NCI-H1694 treated with DMSO at 0.1 percent for 48 hours (cell line): ENCODE measurements at places on chromosomes 12 and 14.
A peak's percentile ranks its signal among the peaks of the same experiment; 100 is the strongest.

- DNase-seq, result no peak
These were observed 308.7 kb downstream of the EMP1 start for GRCh38 chr12:13505224-13505623.

- DNase-seq, result no peak
These were observed 53.4 kb downstream of the ZFC3H1 start for GRCh38 chr12:71610031-71610795.

DNA sequence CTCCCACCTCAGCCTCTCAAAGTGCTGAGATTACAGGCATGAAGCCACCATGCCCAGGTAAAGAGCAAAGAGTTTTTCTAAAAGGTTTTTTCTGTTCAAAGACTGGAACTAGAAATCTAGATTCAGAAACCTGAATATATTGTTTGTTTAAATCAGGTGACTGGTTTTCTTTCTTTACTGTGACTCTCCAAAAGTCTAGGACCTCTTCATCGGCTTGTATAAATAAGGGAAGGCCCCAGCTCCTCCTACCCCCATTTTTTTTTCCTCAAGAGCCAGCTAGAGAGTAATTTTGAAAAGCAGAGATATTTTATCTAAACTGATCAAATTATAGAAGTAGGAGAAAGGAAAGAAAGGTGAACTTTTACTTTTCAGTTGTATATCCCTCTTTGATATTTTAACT lies 48.0 kb downstream of the TMEM116 start:
- no peak for DNase-seq

DNA sequence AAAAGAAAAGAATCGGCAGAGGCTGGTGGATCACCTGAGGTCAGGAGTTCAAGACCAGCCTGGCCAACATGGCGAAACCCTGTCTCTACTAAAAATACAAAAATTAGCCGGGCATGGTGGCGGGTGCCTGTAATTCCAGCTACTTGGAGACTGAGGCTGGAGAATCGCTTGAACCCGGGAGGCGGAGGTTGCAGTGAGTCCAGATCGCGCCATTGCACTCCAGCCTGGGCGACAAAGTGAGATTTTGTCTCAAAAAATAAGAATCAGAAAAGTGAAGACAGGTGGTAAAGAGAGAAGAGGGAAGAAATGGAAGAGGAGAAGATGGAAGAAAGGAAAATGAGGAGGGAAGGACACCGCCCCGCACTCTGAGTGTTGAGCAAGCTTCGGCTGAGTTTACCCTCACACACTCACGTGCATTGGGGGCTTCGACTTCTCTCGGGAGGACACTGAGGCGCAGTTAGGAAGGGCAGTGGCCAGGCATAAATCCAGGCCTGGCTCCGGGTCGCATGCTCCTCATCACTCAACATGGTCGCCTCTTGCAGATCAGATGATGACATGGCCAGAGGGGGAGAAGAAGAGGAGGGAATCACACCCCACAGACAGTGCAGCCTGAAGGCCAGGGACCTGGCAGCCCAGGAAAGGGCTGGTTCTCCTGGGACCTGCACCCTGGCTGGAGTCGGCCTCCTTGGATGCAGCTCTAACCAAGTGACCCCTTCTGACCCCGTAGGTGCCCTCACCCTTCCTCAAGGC lies 61.1 kb downstream of the PRMT8 start:
- DNase-seq, result no peak

DNA sequence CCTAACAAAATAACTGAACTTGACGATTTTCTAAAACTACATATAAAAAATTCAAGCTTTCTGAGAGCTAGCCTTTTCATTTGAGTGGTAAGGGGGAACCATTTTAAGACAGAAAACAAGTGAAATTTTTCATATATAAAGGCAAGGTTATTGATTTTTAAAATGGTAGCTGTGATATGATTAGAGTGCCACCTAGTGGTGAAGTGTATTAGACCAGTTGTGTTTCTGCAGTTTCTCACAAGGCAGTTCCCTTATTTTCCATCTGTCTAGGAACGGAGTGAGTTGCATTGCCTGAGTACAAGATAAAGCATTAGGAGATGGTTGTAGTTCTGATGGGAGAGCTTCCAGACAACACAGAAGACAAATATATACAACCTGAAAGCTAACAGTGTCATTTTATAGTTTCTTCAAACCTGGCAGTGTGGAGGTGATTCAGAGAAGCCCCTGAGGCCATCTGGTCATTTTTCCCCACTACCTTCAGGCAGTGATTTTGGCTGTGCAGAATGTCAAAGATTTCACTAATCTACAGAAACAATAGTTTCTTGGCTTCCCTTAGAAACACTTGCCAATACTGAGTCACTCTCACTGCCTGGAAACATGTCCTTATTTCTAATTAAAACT lies 180.8 kb downstream of the C12orf50 start:
- DNase-seq, result peak; percentile 75

DNA sequence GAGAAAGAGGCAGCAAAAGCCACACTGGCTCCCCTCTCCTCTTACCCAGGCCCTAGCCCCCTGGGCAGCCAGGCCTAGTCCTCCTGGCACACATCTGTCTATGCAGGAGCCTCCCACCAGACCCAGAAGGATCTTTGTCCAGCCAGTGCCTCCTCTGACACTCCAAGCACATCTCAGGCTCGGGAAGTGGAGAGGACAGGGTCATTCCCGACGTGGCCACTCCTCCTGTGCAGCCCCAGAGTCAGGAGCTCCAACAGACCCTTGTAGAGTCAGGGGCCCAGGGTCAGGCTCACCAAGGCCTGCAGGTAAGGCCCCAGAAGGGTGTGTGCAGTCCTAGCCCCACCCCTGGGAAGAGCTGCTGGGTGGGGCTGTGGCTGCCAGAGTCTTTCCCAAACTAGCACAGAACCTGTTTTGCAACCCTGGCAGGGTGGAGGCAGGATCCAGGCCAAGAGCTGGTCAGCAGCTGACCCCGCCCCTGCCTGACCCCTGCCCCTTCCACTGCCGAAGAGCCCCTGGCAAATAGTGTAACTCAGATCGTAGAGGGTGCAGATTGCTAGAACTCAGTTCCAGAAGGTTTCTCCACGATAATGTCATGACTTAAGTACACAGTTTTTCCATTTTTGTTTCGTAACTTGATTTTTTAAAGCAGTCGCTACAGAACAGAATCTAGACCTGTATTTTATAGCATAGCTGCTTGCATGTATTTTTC lies 26.6 kb upstream of the PNMA1 start:
- no peak for DNase-seq

- no peak for DNase-seq
These were observed 717 bp downstream of the PPHLN1 start for GRCh38 chr12:42326541-42327226.

DNA sequence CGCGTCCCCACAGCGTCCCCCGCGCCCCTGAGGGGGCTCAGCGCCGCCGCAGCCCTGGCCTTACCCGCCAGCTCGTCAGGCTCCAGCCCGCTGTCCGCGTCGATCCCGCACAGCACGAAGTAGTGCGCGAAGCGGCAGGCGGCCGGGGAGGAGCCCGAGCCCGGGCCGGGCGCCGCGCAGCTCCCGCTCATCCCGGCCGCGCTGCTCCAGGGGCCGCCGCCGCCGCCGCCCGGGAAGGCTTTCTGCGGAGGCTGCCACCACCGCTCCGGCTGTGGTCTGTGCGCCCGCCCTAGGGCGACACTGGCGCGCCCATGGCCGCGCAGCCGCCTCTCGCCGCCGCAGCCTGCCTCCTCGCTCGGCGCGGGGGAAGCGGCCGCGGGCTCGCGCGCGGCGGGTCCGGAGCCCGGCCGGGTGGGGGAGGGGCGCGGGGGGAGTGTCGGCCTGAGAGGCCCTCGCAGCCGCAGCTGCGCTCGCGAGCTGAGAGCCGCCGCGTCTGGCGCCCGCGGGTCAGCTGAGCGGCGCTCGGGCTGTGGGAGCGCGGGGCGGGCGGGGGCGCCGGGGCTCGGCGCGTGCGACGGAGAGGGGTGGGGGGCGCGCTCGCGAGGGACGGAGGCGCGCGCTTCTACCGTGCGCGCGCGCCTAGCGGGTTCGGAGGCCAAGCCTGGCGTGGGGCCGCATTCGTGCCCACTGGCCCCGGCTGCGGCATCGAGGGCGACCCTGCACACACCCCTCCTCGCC lies at the start of gene DENND5B:
TSS of gene DENND5B (minus strand) at position 495 of the 738 bp plus-strand sequence. CDS start at position 191, 304 bp downstream.
- DNase-seq, result no peak

GRCh38 chr14:102490456-102490855 lies 19.1 kb downstream of the ANKRD9 start:
- DNase-seq, result no peak

DNA sequence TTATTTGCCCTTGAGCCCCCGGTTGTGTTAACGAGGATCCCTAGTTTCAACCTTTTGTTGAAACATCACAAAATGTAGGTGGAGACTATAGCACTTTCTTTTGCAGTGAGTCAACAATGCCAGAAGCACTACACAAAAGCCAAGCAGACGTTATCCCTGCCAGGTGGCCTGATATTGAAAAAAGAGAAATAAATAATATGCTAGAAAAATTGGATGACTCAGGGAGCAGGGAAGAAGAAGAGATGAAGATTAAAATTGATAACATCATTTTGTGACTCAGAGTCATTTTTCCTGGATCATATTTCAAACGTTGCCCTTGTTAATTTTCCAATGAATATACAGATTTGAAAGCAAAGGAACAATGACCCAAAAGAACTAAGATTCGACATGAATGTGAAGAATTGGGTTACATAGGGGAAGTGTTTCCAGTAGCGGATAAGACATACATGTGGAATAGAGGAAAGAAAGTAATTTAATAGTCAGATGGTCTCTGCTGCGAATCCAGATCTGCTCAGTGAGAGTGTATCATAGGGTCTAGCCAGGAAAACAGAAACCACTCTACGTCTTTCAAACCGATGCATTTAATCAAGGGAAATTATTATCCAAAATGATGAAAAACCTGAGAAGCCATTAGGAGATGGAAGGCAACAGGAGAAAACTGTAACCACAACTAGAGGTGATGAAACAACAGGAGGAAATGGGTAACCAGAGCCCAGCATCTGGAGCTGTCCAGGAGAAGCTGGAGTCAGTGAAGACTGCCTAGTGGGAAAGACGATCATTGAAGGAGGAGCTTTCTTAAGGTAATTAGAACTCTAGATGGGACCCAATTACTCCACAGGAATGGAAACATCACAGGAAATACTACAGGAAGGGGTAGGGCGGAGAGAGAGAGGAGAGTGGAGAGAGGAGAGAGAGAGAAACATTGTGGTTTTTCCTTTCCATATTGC lies 57.9 kb downstream of the RERG start:
- DNase-seq, result no peak

GRCh38 chr12:24229031-24229700 lies 279.7 kb upstream of the SOX5 start:
- DNase-seq, result no peak

DNA sequence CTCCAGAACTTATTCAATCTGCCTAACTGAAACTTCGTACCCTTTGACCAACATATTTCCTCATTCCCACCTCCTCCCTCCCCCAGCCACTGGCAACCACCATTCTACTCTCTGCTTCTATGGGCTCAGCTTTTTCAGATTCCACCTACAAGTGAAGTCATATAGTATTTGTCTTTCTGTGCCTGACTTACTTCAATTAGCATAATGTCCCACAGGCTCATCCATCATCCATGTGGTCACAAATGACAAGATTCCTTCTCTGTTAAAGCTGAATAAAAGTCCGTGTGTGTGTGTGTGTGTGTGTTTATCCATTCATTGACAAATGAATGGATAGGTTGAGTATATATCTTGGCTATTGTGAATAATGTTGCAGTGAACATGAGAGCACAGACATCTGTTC lies 1.3 kb upstream of the C14orf39 start:
- DNase-seq, result no peak

DNA sequence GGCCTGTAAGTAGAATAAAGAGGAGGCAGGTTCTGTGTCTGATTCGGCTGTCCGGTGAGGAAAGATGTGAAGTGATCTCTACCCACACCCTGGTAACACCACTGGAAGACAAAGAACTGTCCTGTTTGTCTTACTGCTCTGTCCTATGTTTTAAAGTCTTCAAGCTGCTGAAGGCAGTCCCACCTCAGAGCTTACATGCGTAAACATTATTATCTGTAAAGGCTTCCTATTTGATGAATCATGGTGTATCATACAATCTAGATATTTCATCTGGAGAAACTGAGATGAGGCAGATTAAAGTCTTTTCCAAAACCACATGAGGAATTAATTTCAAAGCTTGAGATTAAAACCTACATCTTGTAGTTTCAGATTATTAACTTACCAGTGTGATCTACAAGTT lies 427.6 kb downstream of the ZFP36L1 start:
- DNase-seq, result no peak

DNA sequence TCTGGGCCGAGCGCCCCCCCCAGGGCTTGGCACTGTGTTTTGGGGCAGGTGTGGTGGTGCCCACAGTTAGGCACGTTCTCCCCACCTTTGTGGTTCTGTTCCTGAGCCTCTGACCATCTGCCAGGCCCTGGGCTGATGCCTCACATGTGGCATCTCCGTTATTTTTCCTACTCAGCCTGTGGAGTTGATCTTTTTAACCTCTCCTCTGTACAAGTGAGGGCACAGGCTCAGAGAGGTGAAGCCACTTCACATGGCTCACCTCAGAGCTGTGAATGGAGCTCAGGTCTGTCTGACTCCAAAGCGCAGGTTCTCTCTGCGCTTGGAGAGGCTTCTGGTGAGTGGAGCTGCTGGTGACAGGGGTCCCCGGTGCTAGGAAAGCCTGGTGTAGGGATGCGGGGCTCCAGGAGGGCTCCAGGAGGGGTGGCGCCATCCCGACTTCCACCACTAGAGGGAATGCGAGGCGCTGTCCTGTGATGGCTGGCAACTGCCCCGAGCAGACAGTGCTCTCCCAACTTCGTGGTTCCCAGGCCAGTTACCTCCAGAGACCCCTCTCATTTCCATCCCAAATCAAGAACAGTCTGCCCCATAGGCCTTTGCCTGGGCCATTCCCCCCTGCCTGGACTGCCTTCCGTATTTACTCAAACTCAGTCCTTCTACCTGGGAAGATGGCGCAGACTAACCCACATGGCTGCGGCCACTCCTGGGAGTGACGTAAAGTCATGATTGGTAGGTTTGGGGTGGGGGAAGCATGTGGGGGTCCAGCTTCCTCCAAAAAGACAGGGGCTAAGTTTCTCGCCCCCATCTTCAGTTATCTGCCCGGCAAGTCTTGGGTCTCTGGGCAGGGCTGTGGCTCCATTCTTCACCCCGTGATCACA lies 9.9 kb downstream of the BCL7A start:
- DNase-seq, result peak; percentile 8

GRCh38 chr14:66709291-66709690 lies 201.3 kb downstream of the GPHN start:
- no peak for DNase-seq

DNA sequence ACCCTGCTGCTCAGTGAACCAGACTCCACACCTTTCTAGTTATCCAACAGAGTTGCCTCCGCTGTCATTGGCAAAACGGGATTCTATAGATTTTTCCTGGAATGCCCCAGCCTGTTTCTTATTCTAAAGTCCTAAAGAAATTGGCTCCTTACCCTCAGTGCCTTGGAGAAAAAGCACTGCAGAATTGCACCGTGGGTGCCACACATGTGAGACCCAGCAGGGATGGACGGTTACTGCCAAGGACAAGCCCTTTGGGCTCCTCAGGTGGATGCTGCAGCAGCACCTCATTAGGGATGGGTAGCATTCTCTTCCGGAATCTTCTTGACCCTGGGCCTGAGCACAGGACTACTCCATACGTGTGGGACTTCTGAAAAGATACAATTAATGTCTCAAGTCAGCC lies 121.5 kb downstream of the GCH1 start:
- DNase-seq, result no peak

DNA sequence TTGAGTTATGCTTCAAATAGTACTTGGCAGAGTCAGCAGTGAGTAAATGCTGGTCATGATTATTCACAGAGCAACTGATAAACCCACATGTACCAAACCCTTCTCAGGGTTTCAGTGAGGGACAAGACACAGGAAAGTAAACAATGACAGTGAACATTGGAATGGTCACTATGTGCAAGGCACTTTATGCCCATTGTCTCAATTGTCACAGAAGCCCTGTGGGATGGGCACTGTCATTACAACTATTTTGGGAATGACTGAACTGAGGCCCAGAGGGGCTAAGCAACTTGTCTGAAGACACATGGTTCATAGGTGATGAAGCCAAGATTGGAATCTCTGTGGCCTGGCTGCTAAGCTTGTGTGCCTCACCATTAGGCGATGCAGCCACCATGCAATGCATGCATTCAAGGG lies 238.5 kb downstream of the RBM19 start:
- DNase-seq, result no peak
